ENCODE measurements at places on chromosomes 13 and 19.

GRCh38 chr19:7980168-7980567, 25.3 kb downstream of the ELAVL1 start:
- DNase-seq, result no peak

GRCh38 chr19:5799247-5800241, 5.3 kb upstream of the NRTN start:
- peak; percentile 95 for DNase-seq

GRCh38 chr19:34269081-34269480, 14.7 kb downstream of the GARRE1 start:
- no peak for DNase-seq

GRCh38 chr19:20333508-20333907, 166.5 kb downstream of the ZNF486 start:
- no peak for DNase-seq

- DNase-seq, result peak; percentile 80
Observed at GRCh38 chr13:100514788-100515409, 73.7 kb downstream of the GGACT start.

GRCh38 chr13:30295116-30295515, 12.2 kb downstream of the KATNAL1 start:
- no peak for DNase-seq

GRCh38 chr19:5352229-5352763, 11.7 kb upstream of the PTPRS start:
- no peak for DNase-seq

All from erythroblast (primary cell).